ENCODE measurements at places on chromosomes 7 and 10.
A peak's percentile ranks its signal among the peaks of the same experiment; 100 is the strongest.

GRCh38 chr7:129225206-129225930, 538 bp downstream of the AHCYL2 start:
- peak; percentile 6 for DNase-seq

- DNase-seq = no peak
Measured at GRCh38 chr7:38007096-38007495, 86.7 kb downstream of the EPDR1 start.

DNA sequence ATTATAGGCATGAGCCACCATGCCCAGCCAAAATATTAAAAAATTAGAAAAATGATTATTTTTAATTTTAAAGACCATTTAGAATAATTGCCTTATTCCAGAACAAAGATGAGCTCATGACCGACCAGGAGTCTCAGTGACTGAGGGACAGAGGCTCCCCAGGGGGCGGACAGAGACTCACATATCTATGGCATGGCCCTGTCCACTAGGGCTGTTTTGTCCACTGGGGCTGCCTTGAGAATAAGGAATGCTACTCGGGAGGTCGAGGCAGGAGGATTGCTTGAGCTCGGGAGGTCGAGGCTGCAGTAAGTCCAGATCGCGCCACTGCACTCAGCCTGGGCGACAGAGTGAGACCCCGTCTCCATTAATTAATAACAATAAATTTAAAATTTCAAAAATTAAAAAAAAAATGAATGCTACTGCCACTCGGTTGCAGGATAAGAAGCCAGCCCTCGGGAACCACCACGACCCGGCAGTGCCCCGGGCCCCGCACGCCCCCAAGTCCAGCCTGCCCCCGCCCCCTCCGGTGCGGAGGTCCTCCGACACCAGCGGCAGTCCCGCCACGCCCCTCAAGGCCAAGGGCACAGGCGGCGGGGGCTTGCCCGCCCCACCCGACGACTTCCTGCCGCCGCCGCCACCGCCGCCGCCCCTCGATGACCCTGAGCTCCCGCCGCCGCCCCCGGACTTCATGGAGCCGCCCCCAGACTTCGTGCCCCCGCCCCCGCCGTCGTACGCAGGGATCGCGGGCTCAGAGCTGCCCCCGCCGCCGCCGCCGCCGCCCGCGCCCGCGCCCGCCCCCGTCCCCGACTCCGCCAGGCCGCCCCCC, 128.6 kb downstream of the APBB1IP start:
- no peak for DNase-seq

GRCh38 chr7:66016131-66016461, 34.1 kb upstream of the GUSB start:
- no peak for DNase-seq

DNA sequence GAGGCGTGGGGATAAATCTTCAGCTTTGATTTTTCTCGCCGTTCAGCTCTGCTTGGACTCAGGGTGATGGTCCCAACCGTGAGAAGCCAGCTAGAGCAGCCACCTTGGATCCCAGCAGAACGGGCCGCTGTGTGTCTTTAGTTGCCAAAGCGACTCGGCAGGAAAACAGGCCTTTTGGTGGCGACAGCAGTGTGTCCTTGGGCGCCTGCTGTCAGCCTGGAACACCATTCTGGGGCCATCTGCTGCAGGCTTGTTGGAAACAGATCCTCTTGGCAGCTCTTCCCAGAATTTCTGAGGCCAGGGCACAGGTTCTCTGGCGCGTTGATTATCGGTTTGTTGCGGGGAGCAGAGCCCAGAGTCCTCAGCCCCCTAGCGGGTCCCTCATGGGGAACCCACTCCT, 97.6 kb downstream of the CUX1 start:
- DNase-seq = no peak

- DNase-seq = no peak
Measured at GRCh38 chr10:128373831-128374230, 247.6 kb upstream of the MKI67 start.

GRCh38 chr7:153835103-153835502, 217.1 kb upstream of the DPP6 start:
- no peak for DNase-seq

DNA sequence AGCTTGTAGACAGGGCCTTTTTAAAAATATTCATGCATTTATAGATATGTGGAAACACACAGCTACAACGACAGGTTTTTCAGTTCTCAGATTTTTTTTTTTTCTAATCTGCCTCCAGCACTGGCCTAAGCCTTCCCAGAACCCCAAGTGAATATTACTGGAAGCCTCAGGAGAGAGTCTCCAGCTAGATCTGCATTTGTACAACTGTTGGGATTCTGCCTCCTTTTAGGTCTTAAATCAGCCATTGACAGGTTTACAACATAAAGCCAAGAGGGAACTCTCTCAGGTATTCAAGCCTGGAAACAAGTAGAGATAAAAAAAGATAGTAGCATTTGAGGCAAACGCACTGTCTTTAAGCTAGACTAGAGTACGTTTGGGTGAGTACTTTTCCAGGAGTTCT, 275.8 kb downstream of the ANKRD30A start:
- no peak for DNase-seq

DNA sequence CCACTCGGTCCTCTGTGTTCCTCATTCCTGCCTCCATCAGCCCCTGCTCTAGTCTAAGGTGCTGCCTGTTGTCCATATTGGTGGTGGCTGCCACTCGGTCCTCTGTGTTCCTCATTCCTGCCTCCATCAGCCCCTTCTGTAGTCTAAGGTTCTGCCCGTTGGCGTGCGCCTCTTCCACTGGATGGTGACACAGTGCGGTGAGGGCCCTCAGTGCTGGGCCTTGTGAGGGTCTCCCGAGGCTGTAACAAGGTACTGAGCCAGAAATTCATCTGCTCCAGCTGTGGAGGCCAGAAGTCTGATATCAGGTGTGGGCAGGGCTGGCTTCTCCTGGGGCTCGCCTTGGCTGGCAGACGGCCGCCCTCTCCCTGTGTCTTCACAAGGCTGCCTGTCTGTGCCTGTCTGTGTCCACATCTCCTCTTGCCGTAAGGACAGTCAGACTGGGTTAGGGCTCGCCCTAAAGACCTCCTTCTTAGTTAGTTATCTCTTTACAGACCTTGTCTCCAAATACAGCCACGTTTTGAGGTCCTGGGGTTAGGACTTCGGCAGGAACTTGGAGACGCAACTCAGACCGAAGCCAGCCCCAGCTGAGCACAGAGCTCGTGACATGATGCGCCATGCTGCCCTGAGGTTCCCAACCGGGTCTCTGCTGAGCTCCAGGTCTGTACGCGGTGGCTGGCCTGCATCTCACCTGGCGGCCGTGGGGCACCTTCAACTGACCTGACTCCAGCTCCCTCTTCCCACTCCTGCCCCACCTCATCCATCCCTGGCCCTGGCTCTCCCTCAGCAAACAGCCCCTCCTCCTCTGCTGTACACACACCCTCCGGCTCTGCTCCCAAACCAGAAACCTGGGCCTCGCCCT, 181.4 kb upstream of the SHH start:
- no peak for DNase-seq

GRCh38 chr7:23403970-23404369, 66.3 kb downstream of the IGF2BP3 start:
- DNase-seq = no peak

- no peak for DNase-seq
Measured at GRCh38 chr10:85888004-85888403, 478.6 kb downstream of the GRID1 start.
